ENCODE measurements at places on chromosomes 13 and 19.
A peak's percentile ranks its signal among the peaks of the same experiment; 100 is the strongest.

GRCh38 chr13:91146601-91147000 lies 200.9 kb upstream of the MIR17HG start:
- DNase-seq: no peak

GRCh38 chr13:42702716-42703115 lies 78.7 kb upstream of the FAM216B start:
- DNase-seq: no peak

DNA sequence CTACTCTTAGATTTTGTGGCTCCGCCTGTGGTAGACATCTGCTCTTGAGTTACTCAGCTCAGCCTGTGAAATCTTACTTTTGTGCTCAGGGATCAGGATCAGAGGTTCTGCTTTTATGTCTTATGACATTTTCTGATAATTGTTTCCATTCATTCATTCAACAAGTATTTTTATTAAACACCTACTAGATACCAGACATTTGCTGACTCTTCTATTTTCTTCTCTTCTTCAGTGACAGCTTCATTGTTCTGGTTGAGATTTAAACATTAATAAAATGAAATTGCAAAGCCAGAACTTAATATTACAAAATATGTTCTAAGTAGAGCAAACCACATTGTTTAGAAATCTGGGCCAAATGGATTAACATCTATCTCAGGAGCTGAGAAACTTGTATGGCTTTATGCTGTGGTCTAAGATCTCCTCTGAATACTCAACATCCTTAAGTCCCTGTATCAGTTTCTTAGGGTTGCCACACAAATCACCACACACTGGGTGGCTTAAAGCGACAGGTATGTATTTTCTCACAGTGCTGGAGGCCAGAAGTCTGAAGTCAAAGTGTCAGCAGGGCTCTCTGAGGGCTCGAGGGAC lies 15.8 kb upstream of the MICU2 start:
- no peak for DNase-seq

GRCh38 chr19:19207637-19208572 lies 3.9 kb upstream of the NCAN start:
- no peak for DNase-seq

GRCh38 chr19:5681391-5682106 lies 722 bp downstream of the HSD11B1L start:
- DNase-seq: no peak

GRCh38 chr19:10812196-10812595 lies 23.8 kb downstream of the TMED1 start:
- DNase-seq: no peak

GRCh38 chr19:43452582-43452981 lies 12.8 kb downstream of the LYPD3 start:
- no peak for DNase-seq

- DNase-seq: no peak
These were observed at the start of gene HDGFL2 for GRCh38 chr19:4472174-4472974. Gene HDGFL2 (plus strand): TSS chr19:4472297. CDS start chr19:4472351, 54 bp downstream.

GRCh38 chr13:97116754-97117153 lies 105.4 kb upstream of the MBNL2 start:
- no peak for DNase-seq

DNA sequence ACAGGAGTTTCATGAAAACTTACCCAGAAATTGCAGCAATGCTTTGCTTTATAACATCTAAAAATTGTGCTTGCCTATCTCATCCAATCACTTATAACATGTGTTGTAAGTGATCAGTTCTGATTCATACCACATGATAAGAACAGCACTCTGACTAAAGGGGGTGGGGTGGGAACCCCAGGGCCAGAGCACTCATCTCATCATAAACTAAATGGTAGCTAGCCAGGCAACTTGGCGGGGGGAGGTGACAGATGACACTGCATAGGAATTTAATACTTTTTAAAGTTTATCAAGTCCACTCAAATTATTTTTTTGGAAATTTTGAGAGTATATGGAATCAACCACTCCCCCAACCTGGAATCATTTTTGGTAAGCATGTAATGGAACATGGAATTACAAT lies 42.1 kb downstream of the FOXO1 start:
- DNase-seq: no peak

DNA sequence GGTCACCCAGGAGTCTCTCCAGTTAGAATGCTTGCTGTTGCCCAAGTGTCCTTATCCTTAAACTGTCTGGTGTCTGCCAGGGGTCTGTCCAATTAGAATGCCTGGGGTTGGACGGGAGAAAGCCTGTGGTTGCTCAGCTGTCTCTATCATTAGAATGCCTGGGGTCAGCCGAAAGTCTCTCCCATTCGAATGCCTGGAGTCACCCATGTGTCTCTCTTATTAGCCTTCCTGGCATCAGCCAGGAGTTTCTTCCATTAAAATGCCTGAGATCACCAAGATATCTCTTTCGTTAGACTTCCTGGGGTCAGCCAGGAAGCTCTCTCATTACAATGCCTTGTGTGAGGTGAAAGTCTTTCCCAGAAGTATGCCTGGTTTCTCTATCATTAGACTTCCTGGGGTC lies 1521.0 kb downstream of the UQCRFS1 start:
- DNase-seq: no peak

GRCh38 chr19:32811151-32811550 lies 58.4 kb downstream of the SLC7A9 start:
- no peak for DNase-seq

DNA sequence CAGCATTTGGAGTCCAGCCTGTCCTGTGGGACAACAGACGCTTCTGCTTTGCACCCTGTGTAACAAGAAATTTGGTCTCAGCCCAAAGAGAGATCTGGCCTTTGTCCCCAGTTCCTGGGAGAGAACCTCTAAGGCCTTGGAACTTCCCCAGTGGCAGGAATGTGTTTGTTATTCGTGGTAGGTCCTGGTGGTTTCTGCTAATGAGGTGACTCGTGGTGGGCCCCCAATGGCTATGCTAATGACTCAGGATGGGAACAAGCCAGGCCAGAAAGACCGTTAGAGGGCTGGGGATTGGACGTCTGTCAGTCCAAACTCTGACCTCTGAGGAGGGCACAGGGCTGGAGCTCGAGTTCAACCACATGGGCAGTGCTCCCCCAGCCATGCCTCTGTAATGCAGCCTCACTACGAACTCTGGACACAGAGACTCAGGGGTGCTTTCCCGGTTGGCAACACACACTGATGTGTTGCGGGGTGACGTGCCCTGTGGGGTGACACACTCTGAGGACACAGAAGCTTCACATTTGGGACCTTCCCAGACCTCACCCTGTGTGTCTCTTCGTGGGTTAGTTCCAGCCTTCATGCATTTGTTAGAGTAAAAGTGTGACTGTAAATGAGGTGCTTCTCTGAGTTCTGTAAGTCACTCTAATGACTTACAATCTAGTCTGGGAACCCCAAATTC lies 38.9 kb downstream of the TEX29 start:
- DNase-seq: no peak

GRCh38 chr19:27805848-27806247 lies 1407.1 kb downstream of the UQCRFS1 start:
- no peak for DNase-seq

DNA sequence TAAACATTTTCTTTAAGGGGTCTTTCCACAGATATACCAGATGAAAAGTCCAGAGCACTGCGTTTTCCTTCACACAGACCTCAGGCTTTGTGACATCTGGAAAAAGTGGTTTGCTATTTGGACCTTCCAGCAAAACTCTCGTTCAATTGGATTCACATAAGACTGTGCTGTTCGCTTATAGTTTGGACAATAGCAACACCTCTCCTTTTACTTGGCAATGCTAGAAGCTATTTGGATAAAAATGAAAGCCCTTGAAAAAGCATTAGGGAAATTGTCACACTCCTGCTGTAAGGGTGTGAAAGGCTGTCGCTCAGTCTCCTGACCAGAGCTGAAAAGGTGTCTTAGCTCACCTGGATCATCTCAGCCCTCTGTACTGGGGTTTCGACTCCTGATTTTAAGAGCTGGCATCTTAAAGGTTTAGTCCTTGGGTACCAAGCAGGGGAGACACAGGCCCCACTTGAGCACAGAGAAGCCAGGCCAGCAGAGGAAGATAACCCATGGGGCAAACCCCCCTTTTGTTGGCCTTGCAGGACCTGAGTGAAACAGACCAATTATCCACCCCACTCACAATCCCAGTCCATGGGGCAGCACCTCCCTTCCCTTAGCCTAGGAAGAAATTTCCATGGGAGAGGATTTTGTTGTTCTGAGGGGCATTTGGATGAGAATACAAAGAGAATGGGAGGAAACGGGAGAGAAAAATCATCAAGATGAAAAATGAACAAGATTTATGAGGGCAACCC lies 257.6 kb downstream of the DLEU7 start:
- no peak for DNase-seq

- no peak for DNase-seq
These were observed 296.5 kb downstream of the LMO7 start for GRCh38 chr13:75932636-75933035.

- DNase-seq: no peak
These were observed 32.5 kb downstream of the LCP1 start for GRCh38 chr13:46149272-46150133.

DNA sequence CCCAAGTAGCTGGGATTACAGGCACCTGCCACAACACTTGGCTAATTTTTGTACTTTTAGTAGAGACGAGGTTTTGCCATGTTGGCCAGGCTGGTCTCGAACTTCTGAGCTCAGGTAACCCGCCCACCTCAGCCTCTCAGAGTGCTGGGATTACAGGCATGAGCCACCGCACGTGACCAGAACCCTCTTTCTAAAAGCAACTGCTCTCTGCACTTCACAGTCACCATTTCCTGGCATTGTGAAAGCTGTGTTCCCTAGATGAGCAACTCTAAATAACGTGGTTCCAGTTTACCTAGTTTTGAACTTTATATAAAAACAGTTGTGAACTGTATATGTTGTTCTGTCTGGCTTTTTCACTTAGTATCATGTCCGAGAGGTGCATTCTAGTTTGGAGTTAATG lies 152.9 kb downstream of the SIPA1L3 start:
- peak; percentile 58 for DNase-seq

GRCh38 chr13:113849981-113850721 lies 13.7 kb downstream of the GAS6 start:
- no peak for DNase-seq

GRCh38 chr19:30367006-30367405 lies 5.2 kb upstream of the ZNF536 start:
- no peak for DNase-seq

GRCh38 chr13:43988302-43988701 lies 108.6 kb downstream of the LACC1 start:
- no peak for DNase-seq

GRCh38 chr19:6313398-6313969 lies 19.9 kb downstream of the ACER1 start:
- no peak for DNase-seq

DNA sequence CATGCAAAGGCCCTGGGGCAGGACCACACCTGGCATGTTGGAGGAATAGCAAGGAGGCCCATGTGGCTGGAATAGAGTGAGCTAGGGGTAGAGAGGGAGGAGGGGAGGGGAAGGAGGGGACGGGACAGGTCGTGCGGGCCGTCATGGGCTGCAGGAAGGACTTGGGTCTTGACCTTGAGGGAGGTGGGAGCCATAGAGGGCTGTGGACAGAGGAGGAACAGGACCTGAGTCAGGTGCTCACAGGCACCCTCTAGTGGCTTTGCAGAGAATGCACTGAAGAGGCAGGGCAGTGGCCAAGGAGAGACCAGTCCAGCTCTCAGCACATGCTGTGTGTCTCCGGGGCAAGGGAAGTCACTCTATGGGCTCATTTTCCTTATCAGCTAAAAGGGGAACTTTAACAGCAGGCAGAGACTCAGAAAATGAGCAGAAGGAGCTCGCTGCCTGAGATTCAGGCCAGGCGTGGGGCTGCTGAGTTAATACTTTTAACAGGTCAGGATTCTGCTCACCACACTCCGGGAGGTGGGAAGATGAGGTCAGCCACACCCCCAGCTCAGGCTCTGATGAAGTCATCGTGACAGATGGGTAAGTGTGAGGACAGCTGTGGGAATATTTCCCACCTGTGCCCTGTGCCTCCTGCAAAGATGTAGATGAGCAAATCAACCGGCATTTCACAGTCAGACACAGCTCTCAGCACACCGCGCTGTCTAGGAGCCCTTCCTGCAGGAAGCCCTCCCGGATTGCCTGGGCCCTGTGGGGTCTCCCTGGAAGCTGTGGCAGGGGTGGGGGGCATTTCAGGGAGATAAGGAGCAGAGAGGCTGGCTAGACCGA lies 6.0 kb upstream of the TNFAIP8L1 start:
- peak; percentile 71 for DNase-seq

GRCh38 chr19:4164262-4164661 lies 10.8 kb downstream of the CREB3L3 start:
- DNase-seq: no peak

DNA sequence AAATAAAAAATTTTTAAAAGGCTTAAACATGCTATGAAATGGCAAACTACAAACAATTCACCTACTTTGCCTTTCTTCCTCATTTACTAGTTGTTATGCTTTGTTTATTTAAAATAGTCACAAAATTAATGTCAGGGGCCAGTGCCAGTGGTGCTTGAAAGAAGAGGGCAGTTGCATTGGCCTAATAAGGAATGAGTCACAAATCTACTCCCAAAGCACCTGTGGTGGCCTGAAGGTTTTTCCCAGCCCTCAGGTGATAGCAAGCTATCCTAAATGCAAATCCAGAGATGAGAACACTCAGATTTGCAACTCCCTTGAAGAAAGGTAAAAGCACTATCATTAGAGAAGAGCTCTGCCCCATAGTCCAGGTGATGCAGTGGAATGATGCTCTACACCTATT lies 103.6 kb downstream of the MBNL2 start:
- no peak for DNase-seq

DNA sequence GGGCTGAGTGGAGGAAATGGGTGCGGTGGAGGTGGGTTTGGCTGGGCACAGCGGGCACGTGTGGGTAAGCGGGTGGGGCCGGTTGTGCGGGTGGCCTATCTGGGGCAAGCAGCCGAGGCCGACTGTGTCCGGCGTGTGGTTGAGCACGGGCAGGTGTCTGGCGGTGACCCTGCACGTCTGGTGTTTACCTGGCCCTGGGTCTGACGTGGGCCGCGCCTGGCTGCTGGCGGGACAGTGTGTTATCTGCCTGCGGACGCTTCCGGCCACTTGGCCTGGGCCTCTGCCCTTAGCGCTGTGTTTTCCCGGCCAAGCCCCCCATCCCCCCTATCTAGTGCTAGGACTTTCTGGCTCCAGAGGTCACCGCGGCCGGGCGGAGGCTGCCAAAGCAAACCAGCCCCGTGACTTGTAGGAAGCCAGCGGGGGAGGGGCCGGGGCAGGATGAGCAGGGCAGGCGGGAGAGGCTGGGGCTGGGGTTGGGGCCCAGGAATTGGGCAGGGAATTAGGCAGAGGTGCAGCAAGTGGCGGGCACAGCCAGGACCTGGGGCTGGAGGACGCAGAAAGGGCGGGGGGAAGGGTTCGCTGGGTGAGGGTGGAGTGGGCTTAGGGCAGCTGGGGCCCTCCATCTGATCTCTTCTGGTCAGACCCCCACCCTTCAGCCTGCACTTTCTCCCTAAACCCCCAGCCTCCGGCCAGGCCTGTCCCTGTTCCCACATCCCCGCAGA lies 534 bp upstream of the HPN start:
- no peak for DNase-seq
